ENCODE measurements at places on chromosomes 12 and 14.

- no peak for DNase-seq
Observed at GRCh38 chr12:65248656-65249633, 29.5 kb upstream of the MSRB3 start.

GRCh38 chr14:92105073-92105892 is 1.1 kb downstream of the ATXN3 start:
- no peak for DNase-seq

- no peak for DNase-seq
Observed at GRCh38 chr12:123483602-123484248, 25.8 kb downstream of the SNRNP35 start.

- no peak for DNase-seq
Observed at GRCh38 chr12:53034459-53034858, 15.4 kb upstream of the TNS2 start.

- DNase-seq, result no peak
Observed at GRCh38 chr12:45502481-45503128, 226.9 kb upstream of the ARID2 start.

GRCh38 chr14:84003346-84003745 is 1526.6 kb upstream of the FLRT2 start:
- DNase-seq, result no peak

DNA sequence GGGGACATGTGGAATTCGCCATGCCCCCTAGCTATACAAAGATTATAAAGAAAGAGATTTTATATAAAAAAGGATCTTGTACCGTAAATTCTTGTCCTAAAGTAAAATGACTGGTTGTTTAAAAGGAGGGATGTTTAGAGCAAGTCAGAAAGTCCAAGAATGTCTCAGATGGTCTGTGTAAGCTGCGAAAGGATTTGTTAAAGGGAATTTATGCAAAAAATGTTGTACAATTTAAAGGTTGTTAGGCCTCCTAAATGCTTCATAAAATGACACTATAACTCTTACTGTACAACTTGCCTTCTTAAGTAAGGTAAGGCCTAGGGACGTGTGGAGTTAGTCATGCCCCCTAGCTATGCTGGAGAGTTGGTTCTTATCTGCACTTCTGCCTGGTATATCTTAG is 237.6 kb downstream of the KCNH5 start:
- no peak for DNase-seq

DNA sequence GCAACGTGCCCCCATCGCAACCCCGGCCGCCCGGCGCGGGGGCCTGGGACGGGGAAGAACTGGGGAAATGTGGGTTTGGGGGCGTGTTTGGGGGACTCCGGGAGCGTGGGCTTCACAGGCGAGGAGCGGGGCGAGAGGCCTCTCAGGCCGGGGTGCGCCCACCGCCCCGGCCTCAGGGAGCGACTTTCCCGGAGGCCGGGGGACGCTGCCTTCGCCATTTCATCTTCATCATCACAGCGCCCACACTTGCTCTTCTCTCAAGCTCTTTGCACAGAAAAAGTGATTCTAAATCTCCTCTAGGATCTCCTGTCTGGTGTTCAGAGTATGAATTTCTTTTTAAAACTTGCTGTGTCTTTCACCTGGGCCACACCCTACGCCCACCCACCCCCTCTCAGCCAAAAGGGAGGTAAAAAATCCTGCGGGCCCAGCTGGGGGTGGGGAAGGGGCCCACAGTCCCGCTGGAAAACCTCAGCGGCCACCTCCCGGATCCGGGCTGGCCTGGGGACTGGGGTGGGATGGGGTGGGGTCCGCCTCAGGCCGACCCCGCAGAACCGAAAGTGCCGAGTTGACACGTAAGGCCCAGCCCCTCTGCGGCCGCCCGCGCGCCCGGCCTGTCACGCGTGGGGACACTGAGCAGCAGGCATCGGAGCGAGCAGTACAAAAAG is 7.4 kb downstream of the CDKN1B start:
- no peak for DNase-seq

- no peak for DNase-seq
Observed at GRCh38 chr14:56989359-56989758, 179.1 kb upstream of the OTX2 start.

GRCh38 chr12:21775133-21775820 is 771 bp upstream of the KCNJ8 start:
- no peak for DNase-seq

- no peak for DNase-seq
Observed at GRCh38 chr14:100975671-100976070, 72.1 kb upstream of the RTL1 start.

DNA sequence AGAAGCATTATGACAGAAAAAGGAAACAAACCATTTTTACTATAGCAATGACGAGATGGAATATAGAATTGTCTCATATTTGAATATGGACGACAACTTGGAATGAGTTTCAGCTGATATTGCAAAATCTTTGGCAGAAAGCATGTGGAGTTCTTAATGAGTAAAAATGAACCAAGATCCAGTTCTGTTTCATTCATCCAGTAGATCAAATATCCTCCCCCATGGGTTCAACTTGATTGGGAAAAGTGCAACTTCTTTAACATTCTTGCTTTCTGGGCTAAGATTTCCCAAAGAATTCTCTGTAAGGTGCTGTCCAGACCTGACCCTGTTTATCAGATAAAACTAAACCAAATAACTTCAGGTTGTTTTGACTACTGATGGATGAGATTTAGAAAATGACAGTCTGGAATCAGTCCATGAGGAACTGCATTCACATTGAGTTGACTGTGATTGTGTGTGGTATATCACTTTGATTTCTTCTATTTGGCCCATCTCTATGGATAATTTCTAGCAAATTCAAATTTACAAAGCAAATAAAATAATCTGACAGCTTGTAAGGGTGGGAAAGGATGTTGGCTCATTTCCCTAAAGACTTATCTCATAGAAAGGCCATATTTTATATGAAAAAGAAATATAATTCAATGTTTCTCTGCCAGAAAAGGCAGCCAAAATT is 267.4 kb downstream of the ADAMTS20 start:
- DNase-seq, result no peak

- DNase-seq, result no peak
Observed at GRCh38 chr14:98651037-98651436, 621.0 kb downstream of the BCL11B start.

GRCh38 chr14:60662982-60663381 is 13.7 kb upstream of the SIX1 start:
- no peak for DNase-seq

- no peak for DNase-seq
Observed at GRCh38 chr12:117408161-117408791, 46.9 kb upstream of the NOS1 start.

DNA sequence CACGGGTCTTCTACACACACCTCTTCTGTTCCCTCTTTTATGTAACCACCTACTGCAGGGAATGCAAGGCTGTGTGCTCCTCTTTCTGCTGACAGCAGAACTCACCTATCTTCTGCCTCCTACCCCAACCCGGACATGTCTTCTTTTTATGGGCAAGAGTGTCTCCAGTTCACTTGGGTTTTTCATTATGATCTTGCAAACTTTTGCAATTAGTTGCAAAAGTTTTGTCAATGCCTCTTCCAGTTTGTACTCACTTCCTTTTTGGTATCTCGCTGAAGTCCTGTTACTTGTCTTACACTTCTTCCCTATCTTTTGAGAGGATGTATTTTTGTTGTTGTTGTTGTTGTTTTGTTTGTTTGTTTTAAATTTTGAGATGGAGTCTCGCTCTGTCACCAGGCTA is 50.6 kb downstream of the DRAM1 start:
- no peak for DNase-seq

- no peak for DNase-seq
Observed at GRCh38 chr14:75306927-75307699, 28.5 kb downstream of the FOS start.

DNA sequence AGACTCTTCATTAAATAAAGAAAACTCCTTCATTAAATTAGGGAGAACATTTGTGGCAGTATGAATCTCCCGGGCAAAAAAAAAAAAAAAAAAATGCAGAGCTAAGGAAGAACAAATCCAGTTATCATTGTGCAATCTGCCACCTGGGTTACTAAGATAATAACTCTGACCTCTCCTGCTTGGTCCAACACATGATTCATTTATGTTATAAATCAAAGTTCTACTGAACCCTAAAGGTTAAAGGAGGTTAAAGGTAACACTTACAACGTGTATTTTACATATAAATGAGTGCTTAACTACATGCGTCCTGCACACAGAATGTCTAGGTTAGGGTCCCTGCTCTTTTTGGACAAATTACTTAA is 4.2 kb downstream of the TGFB3 start:
- no peak for DNase-seq

- no peak for DNase-seq
Observed at GRCh38 chr12:9365296-9365695, 157.1 kb upstream of the PZP start.

DNA sequence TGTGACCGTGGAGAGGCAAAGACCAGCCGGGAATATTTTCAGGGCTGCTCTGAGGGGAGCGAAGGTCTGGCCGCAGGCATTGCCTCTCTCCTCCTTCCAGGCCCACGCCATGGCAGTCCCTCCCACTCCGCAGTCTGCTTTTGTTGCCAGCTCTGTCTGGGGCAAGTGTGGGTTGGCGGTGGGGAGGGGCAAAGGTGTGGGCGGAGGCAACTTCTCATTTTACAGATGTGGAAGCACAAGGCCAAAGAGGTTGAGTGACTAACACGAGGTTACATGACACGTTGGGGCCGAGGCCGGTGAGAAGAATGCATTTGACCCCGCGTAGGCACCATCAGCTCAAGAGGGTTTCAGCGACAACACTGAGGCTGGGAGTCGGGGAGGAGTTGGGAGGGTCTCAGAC is 6.1 kb upstream of the FAIM2 start:
- peak; percentile 3 for DNase-seq

GRCh38 chr12:23862701-23863100 is 86.8 kb downstream of the SOX5 start:
- DNase-seq, result no peak

GRCh38 chr12:22866406-22866805 is 241.4 kb downstream of the ETNK1 start:
- no peak for DNase-seq

DNA sequence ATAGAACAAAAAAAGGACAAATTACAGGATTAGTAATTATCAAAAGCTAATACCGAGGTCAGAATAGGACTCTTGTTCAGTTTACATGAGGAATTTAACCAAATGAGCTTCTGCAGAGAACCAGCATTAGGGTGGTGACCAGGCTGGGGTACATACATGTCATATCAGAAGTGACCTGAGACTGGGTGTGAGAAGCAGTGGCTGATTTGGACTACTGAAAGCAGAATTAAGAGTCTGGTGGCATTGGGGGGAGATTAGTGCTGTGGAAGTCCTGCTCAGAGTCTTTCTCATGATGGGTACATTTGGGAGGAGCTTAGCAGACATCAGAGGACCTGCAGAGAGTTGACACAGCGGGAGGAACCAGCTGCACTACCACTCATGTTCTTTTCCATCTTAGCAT is 21.7 kb downstream of the TRAF3 start:
- DNase-seq, result no peak

- no peak for DNase-seq
Observed at GRCh38 chr12:80184926-80185325, 85.6 kb downstream of the OTOGL start.

DNA sequence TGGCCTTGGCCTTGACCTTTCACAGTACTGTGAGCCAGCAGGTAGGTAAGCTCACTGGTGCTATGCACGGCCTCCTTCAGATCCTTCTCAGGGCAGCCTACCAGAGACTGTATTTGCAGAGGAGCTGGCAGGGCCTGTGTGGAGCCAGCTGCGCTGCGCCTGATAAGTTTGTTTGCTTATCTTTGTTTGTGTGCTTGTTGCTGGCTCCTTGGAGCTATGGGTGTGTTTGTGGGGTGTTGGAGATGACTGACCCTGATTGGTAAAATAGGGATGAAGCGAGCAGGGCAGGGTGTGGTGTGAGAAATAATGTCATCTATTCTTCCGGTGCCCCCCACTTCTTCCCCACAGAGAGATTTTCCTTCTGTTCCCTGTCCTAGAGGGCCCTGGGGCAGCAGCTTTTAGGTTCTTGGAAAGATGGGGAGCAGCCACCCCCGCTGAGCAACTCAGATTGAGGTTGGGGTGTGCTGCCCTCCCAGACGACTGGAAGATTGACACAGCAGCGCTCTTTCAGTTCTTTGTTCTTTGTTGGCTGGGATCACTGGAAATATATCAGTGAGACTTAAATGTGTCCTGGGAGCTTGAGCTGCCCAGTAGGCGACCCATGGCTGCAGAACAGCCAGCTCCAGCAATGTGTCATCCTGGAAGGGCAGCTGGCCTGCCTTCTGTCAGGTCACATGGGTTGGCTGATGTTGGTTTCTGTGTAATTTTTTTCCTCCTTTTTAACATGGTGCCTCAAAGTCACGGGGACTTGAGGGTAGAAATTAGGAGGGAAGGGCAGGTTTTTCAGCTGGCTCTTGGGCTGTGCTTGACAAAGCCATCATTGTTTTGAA is 19.6 kb downstream of the MLXIP start:
- DNase-seq, result no peak

- no peak for DNase-seq
Observed at GRCh38 chr12:113235976-113236375, 14.7 kb downstream of the TPCN1 start.

- DNase-seq, result no peak
Observed at GRCh38 chr14:59229653-59230406, 41.4 kb downstream of the DAAM1 start.

- no peak for DNase-seq
Observed at GRCh38 chr12:116376354-116377193, 99.1 kb upstream of the MED13L start.

GRCh38 chr12:95143621-95144205 is 70.3 kb upstream of the NR2C1 start:
- DNase-seq, result no peak

GRCh38 chr14:66009089-66009488 is 477.1 kb upstream of the CCDC196 start:
- DNase-seq, result no peak

DNA sequence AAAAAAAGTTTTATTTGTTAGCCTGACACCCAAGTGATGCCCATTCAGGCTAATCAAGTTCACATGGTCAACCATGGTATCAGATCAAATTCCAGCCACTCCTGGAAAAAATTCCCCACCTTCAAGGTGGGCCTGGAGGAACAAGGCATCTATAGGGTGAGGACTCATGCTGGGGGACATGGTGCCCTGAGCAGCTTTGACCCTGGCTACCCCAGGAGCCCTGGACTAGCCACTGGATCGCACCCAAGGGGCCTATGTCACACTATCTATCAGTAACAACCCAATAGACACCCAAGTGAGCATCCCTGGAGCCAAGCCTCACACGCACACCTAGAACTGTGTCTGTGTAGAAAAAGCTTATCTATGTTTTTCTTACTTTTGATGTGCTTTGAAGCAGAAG is 4.1 kb upstream of the NCOR2 start:
- no peak for DNase-seq

DNA sequence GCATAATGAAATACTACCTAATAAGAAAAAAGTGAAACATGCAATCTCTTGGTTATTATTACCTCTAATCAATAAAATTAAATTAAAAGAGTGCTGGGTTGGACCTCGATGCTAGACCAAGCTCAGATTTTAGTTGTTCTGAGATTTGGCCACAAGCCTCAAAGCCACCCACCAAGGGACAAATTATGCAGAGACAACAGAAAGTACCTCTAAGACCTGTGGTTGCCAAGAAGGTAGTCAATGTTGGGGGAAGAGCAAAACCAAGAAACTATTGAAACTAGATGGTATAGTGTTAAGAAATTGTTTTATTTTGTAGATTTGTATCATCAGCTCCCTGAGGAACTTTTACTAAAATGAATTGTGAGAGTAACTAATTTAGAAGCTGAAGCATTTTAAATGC is 43.8 kb upstream of the ARID2 start:
- DNase-seq, result no peak

- DNase-seq, result no peak
Observed at GRCh38 chr12:87025976-87026375, 769.8 kb upstream of the MGAT4C start.

Measured in stimulated activated CD4-positive, alpha-beta T cell treated with anti-CD3 and anti-CD28 coated beads, TNF-alpha, amount 100 ng/mL, for 48 hours (primary cell).